Activated CD8-positive, alpha-beta memory T cell treated with anti-CD3 and anti-CD28 coated beads for 4 hours (primary cell): ENCODE measurements at places on chromosomes 13 and 19.

- DNase-seq: no peak
Measured at GRCh38 chr19:47998800-47999199, 4.4 kb downstream of the ELSPBP1 start.

- DNase-seq: no peak
Measured at GRCh38 chr19:29810504-29810871, 1.3 kb upstream of the CCNE1 start.

DNA sequence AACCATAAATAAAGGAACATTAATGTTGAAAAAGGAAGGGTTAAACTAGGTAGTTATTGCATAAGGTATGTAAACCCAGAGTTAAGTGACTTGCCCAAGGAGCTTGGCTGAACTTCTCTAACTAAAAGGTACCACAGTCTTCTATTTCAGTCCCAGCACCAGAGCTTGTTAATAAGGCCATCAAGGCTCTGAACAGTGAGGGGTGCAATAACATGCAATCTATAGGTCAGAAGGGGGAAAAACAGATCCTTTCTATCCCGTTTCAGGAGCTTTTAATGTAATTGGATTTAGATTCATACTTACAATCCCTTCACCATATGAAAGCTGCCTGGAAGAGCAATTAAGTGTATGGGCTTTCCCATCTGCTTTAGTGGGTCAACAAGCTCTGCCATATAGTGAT, 441.5 kb upstream of the SPRY2 start:
- DNase-seq: no peak

GRCh38 chr19:12841094-12841493, 2.8 kb downstream of the MAST1 start:
- DNase-seq: no peak

DNA sequence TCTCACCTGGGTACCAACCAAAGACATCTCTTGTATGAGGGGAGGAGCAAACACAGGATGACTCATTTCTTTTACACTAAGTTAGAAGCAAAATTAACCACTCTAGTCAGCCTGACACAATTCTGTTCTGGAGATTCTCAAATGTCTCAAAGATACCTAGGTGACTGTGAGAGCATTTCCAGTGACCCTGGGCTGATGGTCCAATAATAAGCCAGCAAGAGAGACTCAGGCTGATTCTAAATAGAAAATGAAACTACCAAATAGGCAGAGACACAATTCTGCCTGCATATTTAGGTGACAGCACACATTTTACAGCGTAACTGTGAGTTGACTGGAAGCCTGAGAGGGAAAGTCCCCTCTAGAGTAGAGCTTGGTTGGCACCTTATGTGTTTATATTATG, 16.3 kb downstream of the ZNF91 start:
- no peak for DNase-seq

- no peak for DNase-seq
Measured at GRCh38 chr19:35206379-35206778, 22.2 kb downstream of the FAM187B start.

GRCh38 chr19:28966737-28967399, 246.1 kb downstream of the UQCRFS1 start:
- DNase-seq: no peak

DNA sequence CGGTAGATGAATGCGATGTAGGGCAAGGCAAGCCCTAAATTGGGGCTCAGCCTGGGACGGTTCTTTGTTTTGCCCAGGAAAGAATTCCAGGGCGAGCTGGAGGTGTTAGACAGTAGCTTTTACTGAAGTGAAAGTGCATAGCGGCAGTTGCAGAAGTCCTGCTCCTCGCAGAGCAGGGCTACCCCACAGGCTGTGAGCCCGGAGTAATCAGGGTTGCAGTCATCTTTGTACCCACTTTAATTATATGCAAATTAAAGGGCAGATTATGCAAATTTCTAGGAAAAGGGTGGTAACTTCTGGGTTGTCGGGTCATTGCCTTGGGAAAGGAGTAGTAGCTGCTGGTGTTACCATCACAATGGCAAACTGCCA, 30.5 kb downstream of the VAV1 start:
- DNase-seq: no peak

- no peak for DNase-seq
Measured at GRCh38 chr13:98447881-98448641, 128.8 kb downstream of the STK24 start.

DNA sequence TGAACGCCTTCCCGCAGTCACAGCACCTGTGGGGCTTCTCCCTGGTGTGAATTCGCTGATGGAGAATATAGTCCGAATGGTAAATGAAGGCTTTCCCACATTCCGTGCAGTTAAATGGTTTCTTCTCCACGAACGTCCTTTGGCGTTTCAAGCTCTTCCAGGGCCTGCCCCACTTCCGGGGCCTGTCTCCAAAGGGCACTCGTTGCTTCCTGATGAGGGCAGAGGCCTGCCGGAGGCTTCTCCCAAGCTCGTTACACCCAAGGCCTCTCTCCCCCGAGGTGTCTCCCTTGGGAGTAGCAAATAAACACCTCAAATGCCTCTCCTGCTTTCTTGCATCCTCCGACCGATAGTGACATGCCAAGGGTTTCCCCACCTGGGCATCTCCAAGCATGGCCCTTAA, 34.3 kb downstream of the ZNF473 start:
- no peak for DNase-seq

- DNase-seq: no peak
Measured at GRCh38 chr13:74129500-74130191, 4.6 kb downstream of the KLF12 start.

DNA sequence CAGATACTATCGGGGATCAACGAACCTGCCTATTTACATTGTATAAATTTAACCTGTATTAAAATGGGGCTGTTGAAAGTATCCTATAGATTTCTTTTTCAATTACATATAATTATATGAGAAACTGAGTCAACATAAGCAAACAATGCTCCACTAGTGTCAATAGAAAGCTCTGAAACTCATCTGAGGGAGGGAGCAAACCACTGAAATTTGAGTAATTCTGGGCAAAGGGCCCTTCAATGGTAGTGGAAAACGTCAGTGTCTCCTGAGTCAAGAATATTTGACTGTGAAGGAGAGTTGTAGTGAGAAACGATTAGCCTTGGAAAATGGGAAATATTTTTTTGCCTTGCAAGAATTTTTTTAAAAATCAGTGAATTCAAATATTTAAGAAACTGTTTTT, 17.6 kb upstream of the VN1R4 start:
- DNase-seq: no peak

GRCh38 chr13:20303636-20304035, 71.5 kb upstream of the GJB6 start:
- DNase-seq: no peak

DNA sequence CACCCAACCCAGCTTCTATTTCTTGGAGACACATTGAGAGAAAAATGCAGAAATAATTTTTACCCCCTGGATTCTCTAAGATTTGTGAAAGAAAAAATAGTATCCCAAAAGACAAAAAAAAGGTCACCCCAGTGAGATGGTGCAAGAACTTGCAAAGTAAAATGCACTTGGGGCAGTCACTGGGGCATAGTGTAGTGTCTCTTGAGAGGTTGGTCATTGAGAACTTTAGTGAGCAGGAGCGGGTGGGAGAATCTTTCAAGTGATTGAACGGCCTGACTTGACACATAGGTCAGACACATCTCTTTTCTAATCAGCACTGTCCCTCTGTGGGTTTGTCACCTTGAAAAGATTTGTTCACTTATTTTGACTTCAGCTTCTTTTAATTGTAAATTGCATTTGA, 2.4 kb downstream of the ZNF85 start:
- no peak for DNase-seq

- no peak for DNase-seq
Measured at GRCh38 chr13:99280166-99280565, 22.0 kb upstream of the GPR18 start.

DNA sequence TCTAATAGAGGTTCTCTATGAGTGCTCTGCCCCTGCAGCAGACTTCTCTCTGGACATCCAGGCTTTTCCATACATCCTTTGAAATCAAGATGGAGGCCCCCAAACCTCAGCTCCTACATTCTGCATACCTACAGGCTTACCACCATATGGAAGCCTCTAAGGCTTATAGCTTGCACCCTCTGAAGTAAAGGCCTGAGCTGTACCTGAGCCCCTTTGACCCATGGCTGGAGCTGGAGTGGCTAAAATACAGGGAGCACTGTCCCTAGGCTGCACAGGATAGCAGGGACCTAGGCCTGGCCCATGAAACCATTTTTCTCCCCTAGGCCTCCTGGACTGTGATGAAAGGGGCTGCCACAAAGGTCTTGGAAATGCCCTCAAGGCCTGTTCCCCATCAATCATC, 1086.1 kb upstream of the MIR17HG start:
- no peak for DNase-seq

GRCh38 chr19:1258707-1259205, 10.4 kb downstream of the MIDN start:
- DNase-seq: no peak

DNA sequence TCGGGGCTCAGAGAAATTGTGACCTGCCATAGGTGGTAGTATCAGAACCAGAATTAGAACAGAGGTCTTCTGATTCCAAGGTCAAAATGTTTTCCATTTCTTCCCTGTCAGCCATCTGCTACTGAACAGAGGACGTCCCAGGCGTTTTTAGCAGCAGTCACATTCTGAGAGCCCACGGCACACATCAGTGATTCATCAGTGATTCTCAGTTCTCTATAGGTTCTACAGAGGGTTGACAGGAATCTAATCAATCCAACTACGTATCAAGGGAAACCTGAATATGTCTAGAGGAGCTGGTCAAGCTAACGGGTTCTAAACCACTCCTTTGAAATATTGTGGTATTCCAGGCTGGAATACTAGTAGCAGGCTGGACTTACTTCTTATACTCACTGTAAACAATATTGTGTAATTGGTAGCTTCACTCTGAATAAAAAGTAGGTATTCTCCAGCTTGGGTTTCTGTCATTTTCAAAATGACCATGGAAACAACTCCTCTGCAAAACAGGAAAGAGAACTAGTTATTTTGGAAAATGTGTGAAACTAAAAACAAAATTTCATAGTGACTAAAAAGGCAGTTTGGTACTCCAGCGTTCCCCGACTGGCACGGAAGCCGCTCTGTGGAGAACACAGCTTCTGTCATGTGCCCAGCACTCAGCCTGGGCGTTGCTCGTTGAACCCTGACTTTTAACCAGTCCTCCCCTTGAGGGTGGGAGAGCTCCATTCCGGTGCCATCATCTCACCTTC, 43.2 kb downstream of the FLT3 start:
- no peak for DNase-seq

GRCh38 chr19:2978772-2979171, 1.4 kb downstream of the TLE6 start:
- no peak for DNase-seq

DNA sequence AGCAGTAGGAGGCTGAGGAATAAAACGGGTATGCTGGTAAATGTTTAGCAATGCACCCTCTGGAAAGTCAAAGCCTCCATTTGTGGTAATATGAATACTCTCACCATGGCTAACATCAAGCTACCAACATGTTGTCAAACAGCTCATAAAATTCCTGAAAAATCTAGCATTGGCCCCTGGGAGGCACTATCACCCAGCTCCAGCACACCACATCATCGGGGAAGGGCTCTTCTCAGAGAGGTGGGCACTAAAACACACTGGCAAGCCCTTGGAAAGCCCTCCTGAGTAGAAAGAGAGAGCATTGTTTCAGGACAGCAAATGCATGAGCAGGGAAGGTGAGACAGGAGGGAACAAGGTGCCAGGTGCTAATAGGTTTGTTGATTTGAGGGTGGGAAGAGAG, 53.9 kb upstream of the FLT1 start:
- DNase-seq: no peak
